ENCODE measurements at places on chromosomes 5 and 9.

DNA sequence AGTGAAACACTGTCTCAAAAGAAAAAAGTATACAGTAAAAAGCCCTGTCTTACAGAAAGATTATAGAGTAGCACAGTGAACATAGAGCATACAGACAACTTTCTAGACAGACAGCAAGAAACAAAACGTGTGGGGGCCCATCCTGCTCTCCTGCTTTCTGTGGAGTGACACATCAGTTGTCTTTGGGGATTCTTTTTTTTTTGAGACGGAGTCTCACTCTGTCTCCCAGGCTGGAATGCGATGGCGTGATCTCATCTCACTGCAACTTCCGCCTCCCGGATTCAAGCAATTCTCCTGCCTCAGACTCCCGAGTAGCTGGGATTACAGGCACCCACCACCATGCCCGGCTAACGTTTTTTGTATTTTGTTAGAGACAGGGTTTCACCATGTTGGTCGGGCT, 14.9 kb downstream of the CDHR2 start:
- no peak for DNase-seq

- no peak for DNase-seq
Observed at GRCh38 chr5:150211156-150212030, 21.5 kb downstream of the SLC6A7 start.

- no peak for DNase-seq
Observed at GRCh38 chr9:16619914-16620520, 250.5 kb downstream of the BNC2 start.

DNA sequence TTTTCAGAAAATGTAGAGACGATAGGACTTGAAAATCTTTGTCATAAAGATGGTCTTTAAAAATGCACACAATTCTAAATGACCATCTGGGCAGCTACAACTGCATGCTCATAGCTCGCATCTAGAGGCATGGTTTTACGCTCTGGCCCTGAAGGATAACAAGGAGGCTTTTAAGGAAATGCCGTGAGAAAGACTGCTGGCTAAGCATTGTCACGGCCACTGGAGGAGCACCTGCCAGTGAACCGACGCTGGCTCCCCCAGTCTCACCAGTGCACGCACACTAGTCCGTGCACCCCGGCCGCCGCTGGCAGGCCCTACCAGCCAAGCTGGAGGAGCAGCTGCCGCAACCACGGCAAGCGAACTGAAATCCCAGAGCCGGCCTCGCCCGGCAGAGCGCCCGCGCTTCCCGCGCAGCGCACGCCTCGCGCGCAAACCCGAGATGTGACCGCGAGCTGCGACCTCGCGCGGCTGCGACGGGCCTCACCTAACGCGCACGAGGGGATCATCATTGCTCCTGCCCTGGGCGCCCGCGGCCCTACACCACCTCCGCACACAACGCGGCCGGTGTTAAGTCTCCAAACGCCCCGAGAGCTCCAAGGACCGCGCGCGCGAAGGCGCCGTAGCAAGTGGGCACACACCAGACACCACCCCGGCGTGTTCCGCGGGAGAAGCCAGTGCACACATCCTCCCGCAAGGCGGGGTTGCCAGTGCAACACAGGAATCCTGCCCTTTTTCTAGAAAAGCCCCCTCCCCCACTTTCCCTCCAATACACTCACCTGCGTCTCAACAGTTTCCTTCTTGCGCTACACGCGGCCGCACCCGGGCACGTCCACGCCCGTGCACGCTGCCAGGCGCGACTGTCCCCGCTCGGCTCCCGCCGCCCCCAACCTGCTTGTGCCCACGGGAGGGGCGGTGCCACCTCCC, 5.3 kb downstream of the ELAVL2 start:
- DNase-seq = no peak

- no peak for DNase-seq
Observed at GRCh38 chr5:158616707-158617106, 483.0 kb downstream of the EBF1 start.
